ENCODE measurements at places on chromosomes 5 and 9. TPM values are rescaled to one million over a fixed set of nuclear protein-coding genes. Genes with fewer than 3 reads are reported as not detected.

The CNTFR gene
- not detected for total RNA-seq

- no peak for DNase-seq
- no peaks in the 10 kb centered on the region for H3K36me3 ChIP-seq
- no peaks in the 10 kb centered on the region for H3K4me1 ChIP-seq
- H3K27ac ChIP-seq: no peak overlapping the region
- H3K4me3 ChIP-seq: no peak overlapping the region
Observed at GRCh38 chr9:89361031-89361430, 42.7 kb downstream of the SECISBP2 start.

The SLC35A4 gene
- 25.0 TPM for total RNA-seq

DNA sequence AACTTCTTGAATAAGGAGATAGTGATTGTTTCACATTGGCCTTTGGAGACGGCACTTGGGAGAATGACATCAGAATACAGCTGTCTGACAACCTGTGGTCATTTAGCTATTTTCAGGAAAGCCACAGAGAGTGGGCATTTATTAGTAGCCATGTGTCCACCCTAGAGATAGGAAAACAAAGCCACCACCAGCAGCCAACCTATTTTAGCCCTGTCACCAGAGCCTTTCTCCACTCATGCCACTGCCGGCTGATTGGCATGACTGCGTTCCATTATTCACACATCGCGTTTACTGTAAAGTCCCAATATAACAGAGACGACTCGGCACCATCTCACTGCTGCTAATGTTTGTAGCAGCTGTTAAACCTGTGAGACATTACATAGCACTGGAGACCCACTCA is 330.1 kb downstream of the NDUFS4 start:
- DNase-seq: no peak
- H3K4me3 ChIP-seq: no peak overlapping the region
- no peaks in the 10 kb centered on the region for H3K27me3 ChIP-seq
- no peaks in the 10 kb centered on the region for H3K36me3 ChIP-seq
- H3K4me1 ChIP-seq: no peaks in the 10 kb centered on the region
- no peak overlapping the region for H3K27ac ChIP-seq

The TDRD7 gene
- 4.2 TPM for total RNA-seq

DNA sequence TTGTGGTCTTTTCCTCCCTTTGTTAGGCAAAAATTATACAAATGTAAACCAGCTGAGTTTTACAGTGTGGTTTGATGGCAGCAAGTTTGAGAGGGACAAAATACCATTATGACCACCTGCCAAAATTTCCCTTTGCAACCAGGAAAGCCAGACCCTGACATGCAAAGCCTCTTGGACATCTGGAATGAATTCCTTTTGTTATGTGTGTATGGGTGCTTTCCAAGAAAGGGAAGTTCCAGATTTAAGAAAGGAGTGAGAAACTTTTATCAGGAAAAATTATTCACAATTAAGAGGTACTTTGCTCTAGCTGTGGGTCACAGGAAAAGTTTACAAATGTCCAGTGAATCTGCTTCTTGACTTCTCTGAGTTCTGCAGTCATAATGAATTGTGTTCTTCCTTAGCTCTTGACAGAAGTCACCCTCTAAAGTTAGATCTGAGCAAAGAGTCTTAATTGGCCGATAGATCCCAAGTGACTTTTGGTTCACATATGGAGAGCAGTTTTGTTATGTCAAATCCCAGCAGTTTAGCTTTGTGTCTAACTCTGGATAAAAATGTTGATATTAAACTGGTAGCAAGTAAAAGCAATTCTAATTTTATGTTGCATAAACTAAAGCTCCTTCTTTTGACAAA is 295.9 kb upstream of the ZNF608 start:
- no peak for DNase-seq
- H3K27me3 ChIP-seq: no peaks in the 10 kb centered on the region
- H3K4me1 ChIP-seq: peaks cover 48% of the 10 kb centered on the region
- no peaks in the 10 kb centered on the region for H3K36me3 ChIP-seq
- H3K27ac ChIP-seq: no peak overlapping the region
- H3K4me3 ChIP-seq: no peak overlapping the region

DNA sequence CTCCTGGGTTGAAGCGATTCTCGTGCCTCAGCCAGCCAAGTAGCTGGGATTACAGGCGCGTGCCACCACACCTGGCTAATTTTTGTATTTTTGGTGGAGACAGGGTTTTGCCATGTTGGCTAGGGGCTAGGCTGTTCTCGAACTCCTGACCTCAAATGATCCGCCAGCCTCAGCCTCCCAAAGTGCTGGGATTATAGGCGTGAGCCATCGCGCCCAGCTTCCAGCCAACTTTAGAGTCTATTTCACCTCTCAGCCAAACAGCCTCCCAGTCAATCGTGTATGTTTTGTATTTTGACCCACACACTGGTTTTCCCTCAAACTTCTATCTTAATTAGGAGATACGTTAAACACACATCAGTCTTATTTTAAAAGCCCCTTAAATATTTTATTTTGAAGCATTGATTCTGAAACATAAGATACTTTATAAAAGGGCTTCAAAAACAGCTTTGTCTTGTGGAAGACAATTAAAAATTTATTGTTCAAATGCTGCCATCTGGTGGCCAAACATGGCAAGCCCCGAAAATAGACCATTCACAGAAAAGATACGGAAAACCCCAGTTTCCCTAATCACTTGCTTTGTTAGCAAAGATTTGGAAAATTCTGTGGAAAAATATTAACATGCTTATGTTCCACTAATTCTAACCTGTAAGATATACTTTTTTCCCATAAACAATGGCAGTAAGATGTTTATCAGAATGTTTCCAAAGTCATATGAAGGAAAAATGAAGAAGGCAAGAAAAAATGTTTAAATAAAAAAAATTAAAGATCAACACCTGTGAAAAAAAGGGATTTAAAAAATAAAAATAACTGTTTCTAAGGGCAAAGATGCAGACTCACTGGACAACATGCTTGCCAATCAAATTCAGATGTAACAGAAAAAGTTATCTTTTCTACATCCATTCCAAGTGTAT is 33.1 kb downstream of the APTX start:
- H3K27me3 ChIP-seq: no peaks in the 10 kb centered on the region
- no peak overlapping the region for H3K27ac ChIP-seq
- peaks cover 5% of the 10 kb centered on the region for H3K36me3 ChIP-seq
- no peak overlapping the region for H3K4me3 ChIP-seq
- DNase-seq: peak; percentile 67

DNA sequence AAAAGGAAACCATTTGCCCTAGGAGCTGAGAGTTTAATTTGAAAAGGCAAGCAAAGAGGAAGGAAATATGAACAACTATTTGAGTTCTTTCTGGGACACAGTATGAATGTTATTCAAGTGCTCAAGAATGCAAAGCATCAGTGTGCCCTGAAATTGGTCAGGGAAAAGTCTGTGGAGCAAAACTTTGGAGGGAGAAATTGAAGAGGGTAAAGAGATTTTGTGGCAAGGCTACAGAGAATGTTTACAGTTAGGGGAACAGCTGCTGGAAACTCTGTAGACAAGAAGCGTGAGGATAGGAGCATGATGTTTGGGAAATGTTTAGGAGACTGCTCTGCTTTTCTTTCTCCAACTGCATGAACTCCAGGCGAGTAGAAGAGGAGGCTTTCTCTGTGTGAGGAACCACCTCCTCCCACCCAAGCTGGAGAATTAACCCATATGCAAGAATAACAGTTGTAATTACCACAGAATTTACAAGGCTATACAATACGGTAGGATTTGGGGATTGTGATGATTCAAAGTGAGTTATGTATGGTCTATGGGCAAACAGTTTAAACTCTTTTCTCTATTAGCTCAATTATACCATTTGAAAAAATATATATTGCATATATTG is 75.4 kb upstream of the IL7R start:
- H3K4me1 ChIP-seq: peaks cover 8% of the 10 kb centered on the region
- no peak overlapping the region for H3K27ac ChIP-seq
- H3K27me3 ChIP-seq: no peaks in the 10 kb centered on the region

The SPINK4 gene
- not detected for total RNA-seq

Measured in PC-3 (cell line).